NCI-H1694 (cell line): ENCODE measurements at places on chromosomes 4 and X.

- DNase-seq: no peak
These were observed 5.3 kb downstream of the EMD start for GRCh38 chrX:154384284-154384892.

- no peak for DNase-seq
These were observed 133.2 kb downstream of the NLGN4X start for GRCh38 chrX:6095469-6095868.

DNA sequence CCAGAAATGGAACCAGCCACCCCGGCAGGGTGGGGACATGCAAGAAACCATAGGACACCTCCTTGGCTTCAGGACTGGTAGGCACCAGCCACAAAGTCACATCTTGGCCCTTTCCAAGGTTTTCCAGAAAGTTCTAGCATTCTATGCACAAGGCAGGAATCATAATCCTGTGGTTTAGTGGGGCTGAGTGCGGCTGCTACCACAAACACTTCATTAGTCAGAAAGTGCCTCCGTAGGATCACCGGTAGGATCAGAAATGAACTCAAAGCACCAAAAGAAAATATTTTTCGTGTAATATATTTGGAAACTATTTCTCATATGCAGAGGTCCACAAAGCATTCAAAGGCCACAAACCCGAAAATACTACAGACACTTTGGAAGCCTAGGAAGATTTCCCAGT, 191.7 kb downstream of the PTTG2 start:
- no peak for DNase-seq

DNA sequence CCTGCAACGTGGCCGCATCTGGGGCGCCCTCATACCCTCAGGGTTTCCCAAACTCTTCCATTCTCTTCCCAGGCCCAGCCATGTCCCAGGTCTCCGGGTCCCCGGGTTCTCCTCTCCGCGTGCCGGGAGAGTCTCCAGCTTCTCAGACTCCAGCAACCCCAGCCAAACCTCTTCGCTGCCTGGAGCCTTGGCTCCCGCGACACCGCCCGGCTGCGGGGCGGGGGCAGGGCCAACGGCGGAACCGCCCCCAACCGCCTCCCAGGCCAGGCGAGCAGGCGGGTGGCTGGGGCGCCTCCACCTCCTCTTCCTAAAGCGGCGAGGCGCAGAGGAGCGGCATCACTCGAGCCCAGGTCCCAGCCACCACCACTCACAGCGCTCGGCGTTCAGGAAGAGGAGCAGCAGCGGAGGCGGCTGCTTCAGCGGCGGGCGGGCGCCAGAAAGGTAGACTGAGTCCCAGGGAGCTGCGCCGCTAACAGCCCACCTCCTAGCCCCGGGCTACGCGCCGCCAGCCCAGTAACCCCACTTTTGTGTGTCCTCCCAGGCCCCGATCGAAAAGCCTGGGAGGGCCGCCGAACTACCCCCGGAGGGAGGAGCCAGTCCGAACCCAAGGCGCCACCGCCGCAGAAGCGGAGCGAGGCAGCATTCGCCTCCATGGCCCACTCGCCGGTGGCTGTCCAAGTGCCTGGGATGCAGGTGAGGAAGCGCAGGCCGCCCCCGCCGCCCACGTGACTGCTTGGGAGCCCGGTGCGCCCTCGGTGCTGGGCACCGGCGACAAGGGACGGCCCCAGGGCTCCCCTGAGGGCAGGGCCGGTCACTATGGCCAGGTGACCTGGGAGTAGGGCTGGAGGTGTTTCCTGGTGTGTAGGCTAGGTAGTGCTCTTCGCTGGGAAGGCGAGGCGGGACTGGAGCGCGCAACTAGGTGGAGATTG, at the start of gene STK26:
TSS of gene STK26 (plus strand) at position 336 of the 929 bp plus-strand sequence. CDS start at position 652, 316 bp downstream.
- DNase-seq: peak; percentile 70

DNA sequence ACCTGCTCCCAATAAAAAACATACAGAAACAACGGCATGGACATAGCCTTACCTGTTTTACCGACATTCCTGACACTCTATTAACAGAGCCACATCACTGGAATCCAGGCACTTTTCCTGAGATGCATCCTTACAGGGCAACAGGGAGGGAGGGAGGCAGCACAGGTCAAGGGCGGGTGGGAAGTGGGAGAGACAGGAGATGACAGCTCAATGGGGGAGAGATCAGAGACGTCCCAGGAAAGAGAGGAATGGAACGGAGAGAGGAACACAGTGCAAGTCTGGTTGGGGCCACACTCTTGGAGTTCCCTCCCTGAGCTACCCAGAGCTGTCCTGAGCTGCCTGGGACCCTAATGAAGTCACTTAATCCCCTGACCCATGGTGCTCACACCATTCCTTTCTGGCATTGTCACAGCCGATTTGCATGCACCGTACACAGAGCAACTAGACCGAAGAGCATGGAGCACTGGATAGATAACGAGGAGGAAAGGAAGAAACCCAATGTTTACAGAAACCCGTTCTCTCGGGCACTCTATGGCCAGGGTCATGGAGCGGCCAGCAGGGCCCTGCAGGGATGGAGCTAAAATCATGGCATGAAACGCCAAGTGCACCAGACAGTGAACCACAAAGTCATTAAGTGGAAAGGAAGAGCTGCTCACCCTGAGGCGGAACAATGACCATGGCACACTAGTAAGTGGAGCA, 93.1 kb downstream of the NSUN7 start:
- DNase-seq: no peak

DNA sequence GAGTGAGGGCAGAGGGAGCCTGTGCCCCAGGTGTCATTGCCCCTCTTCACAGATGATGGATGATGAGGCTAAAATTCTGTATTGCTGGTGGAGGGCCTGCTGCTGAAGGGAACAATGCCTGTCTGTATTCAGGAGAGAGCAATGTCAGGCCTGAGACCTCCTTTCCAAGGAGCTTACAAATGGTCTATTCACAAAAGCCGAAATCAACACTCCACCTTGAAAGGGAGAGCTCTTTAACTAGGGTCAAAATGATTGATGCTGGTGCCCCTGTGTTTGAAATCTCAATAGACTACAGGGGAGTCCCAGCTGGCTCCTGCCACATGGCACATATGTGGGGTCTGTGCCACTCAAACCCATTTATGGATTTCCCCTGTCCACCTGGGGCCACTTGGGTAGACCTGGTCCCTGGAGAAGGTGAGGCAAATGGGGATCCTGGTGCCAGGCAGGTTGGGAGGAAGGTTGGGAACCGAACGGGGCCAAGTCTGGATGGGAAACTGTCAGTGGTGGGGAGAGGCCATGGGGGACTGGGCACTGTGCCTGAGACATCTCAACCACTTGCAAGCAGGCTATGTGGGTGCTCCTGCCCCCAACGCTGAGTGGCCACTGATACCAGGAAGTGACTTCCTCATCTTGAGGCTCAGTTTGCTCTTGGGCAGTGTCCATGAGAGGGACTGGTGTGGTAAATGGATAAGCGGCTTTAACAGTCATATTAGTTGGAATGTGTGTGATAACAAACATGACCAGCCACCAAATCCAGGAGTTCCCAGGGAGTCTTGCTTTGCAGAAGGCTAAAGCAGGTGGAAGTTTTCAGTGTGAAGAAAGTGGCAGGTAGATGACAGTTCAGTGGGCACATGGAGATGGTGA, 223.8 kb upstream of the PSAPL1 start:
- no peak for DNase-seq

- no peak for DNase-seq
These were observed 634.0 kb downstream of the SPOCK3 start for GRCh38 chr4:166600264-166600663.

GRCh38 chr4:82499738-82500434, 61.9 kb downstream of the TMEM150C start:
- peak; percentile 35 for DNase-seq

- DNase-seq: no peak
These were observed 96.5 kb downstream of the ARHGAP10 start for GRCh38 chr4:147828331-147828905.

- DNase-seq: peak; percentile 54
These were observed 20.1 kb upstream of the FGFR3 start for GRCh38 chr4:1772853-1773538.

DNA sequence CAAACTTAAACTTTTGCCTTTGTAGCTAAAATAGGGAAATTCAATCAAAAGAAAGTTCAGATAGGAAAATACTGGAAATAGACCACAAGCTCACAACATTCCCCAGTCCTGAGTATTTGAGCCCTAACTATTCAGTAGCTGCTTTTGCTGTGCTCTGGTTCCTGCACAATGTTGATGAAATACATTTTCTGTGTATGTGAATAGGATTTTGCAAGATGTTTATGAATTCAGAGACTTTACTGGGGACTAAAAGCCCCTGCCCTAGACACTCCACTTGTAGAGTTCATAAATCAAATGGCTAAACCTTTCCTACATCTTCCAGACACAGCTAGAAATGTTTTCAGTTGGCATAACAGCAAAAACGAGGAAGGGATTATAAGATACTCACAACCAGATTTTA, 105.9 kb downstream of the FBXO8 start:
- DNase-seq: no peak

- peak; percentile 30 for DNase-seq
These were observed 95.8 kb downstream of the MGST2 start for GRCh38 chr4:139761461-139761860.
